ENCODE measurements at places on chromosomes 16 and 17.
A peak's percentile ranks its signal among the peaks of the same experiment; 100 is the strongest.

DNA sequence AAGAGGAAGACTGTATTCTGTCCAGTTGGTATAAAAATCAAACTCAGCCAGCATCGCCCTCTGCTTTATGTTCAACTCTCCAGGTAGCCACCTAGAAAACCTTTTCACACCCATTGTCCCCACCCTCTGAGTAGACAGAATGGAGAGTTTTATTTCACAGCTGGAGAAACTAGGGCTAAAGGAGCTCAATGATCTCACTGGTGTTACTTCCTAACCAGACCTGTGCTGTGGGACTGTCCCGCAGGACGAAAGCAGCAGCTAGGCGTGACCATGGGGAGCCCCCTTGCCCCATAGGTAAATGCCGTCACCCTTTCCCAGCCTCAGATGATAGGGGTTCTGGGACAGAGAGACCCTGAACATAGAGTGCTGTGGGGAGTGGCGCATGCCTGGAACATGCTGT lies 67.7 kb downstream of the CYLD start:
- DNase-seq: no peak

DNA sequence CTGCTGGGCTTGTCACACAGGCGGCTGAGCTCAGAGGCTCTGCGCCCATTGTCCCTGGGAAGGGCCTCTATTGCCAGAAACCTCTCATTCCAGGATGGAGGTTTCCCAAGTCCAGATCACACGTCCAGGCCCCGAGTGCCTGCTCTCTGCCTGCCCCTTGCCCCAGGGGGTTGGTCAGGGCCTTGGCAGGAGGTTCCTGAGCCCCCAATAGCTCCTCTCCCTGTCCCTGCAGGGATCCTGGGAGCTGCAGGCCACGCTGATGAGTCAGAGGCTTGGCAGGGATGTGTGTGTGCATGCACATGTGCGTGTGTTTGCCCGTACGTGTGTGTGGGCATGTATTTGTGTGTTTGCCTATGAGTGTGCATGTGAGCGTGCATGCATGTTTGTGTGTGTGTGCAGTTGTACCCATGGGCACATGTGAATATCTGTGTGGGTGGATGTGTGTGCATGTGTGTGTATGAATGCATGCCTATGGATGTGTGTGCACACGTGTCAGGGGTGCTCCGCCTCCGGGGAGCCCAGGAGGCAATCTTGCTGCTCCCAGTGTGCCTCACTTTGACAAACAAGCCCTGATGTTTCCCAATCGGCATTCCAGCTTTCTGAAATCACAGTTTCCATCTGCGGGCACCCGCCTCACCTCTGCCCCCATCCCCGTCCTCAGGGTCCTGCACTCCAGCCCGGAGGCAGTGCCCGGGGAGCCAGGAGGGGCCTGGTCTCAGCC lies 98.4 kb upstream of the GSE1 start:
- DNase-seq: peak; percentile 83

DNA sequence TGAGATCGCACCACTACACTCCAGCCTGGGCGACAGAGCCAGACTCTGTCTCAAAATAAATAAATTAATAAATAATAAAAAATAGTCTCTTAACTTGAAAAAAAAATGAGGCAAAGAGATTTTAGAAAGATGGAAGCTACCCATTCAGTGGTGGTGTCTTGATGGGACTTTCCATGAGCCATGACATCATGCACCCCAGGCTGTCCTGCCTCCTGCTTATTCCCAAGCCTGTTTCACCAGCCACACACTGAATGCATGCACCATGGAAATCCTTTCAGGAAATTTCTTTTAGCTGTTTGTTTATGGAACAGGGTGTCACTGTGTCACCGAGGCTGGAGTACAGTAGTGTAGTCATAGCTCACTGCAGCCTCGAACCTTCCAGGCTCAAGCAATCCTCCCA lies 8.9 kb upstream of the DLX3 start:
- DNase-seq: no peak

GRCh38 chr17:21282231-21282630 lies 2.3 kb upstream of the MAP2K3 start:
- DNase-seq: peak; percentile 55

DNA sequence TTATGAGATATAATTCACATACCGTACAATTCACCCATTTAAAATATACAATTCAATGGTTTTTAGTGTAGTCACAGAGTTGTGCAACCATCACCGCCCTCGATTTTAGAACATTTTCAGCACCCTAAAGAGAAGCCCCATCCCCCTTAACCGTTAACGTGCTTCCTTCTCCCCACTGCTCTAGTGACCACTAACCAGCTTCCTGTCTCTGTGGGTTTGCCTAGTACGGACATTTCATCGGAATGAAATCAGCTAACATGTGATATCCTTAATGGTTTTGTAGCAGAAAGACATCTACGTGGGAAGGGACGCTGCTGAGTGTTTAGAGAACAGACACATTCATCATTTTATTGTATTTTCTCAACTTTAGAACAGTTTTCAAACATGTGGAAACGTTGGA lies 80.8 kb upstream of the HSBP1 start:
- no peak for DNase-seq

DNA sequence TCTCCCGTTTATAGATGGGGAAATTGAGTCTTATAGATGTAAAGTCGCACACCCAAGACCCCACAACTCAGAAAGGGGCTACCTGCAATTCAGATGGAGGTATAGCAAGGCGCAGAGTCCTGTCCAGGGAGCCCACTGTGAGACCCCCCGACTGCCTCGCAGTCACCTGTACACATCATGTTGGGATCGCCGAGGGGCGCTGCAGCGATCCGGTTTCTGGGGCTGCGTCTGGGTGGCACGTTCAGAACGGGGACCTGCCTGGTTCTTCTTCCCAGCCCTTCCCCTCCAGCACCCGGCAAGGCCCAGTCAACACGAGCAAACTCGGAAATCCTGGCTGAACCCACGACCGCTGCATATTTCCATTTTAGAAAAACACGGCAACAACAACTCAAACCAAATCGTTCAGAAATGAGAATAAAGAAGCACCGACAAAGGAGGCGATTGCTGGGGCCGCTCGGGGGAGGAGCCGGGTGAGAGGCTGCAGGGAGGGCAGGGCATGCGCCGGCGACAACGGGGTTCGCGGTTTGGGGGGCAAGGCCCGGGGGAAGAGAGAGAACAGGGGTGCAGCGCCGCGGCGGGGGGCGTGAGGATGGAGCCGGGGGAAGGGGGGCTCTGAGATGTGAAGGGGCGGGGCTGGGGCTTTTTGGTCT lies 643 bp downstream of the HSDL1 start:
- DNase-seq: peak; percentile 51

DNA sequence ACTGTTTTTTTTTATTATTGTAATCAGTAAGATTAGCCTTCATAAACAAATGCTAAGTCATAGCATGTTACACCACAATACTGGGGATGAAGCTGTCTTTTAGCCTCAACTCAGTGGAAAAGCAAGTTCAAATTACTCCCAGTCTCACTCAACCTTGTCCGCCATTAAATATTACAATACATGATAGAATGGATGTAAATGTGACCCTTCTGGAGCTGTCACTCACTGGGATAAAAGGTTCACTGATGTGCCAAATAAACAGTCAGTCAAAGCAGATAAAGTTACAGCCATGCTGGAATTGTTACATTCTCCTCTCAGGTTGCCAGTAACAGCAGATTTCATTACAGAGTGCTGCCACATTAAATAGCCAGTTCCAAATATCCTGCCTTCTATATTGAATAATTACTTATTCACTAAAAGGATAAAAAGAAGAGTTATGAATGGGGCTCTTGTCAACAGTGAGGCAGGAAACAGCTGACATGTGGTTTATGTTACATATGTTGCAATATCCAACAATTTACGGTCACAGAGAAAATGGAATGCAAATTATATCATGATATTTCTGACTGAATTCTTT lies 53.4 kb downstream of the BRIP1 start:
- no peak for DNase-seq

DNA sequence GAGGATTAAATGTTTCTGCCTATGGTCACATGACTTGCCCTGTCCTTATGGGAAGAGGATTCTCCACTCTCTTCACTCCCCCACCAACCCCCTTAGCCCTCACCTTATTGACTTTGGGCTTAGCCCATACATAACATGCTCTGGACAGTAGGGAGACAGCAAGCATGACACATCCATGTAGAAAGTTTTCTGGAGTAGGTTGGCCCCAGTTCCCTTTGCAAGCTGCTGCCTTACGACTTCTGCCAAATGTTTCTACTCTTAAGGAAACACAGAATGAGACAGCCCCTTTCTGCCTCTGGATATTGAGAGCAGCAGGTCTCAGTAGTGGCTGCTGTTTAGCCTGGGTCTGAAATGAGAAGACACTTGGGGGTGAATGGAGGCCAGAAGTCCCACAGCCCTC lies 282.2 kb downstream of the MAP2K6 start:
- DNase-seq: no peak

DNA sequence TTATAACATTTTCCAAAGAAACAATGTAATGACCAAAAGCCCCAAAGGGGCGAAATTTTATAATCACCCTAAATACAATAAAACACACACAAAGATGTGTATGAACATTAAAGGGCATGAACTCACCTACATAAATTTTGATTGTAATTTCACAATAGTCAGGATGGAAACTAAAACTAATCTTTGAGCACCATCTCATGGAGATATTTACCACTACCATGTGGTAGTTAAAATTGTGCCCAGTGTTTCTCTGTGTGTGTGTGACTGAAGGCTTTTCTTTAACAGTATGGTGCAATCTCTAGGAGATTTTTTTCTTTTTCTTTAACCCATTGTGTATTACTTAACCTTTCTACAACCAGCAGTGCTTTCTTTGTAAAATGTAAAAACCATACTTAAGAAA lies 19.7 kb upstream of the MEIOC start:
- no peak for DNase-seq

DNA sequence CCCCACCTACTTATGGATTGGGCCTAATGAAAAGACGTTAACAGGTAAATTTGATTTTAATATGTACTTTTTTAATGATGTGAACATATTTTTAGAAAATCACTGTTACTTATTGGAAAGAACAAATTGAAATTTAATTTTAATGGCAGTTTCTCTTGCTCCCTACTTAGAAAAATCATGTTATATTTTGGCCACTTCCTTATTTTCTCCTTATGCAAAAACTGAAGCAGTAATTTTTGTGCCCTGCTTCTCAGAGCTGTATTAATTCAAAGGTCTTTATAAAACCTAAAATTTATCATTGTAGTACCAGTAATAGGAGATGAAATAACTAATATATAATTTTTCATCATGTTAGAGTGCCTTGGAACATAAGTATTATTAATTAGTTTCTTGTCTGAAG lies 2.8 kb downstream of the ZPBP2 start:
- no peak for DNase-seq

DNA sequence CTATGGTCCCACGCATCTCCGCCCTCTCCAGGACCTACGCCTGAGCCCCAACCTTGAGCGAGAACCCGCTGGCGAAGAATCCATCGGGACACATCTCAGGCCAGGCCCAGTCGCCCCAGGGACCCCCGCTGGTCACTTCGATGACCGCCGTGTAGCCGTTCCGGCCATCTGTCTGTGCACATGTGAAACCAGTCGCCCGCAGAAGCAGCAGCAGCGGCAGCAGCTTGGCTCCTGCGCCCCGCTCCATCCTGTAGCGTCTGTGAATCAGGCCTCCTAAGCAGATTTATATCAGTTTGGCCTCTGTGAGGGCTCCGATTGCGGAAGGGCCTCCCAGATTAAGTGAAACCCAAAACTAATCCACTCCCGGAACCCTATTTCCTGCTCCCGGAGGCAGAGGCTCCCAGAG lies at the start of gene VMO1:
TSS of gene VMO1 (minus strand) at position 259 of the 406 bp plus-strand sequence. CDS start at position 247, 12 bp downstream.
- no peak for DNase-seq

All from Calu3 (cell line).